A549 treated with DMSO at 1 μM for 4 hours (cell line): ENCODE measurements at places on chromosomes 4 and X. TPM values are rescaled to one million over a fixed set of nuclear protein-coding genes. Genes with fewer than 3 reads are reported as not detected.

The GABRQ gene
- total RNA-seq, result 0.22 to 0.27 TPM (median 0.24 TPM) in 5 replicates

The BCORL1 gene
- 5.6 to 10.3 TPM (median 9.3 TPM) in 5 replicates for total RNA-seq

The DEFB131A gene
- total RNA-seq, result not detected in 5 replicates

The BGN gene
- not detected in 5 replicates for total RNA-seq

The MMGT1 gene
- 16.1 to 20.1 TPM (median 19.0 TPM) in 5 replicates for total RNA-seq

The FRMD7 gene
- not detected in 5 replicates for total RNA-seq

The PCYT1B gene
- total RNA-seq, result 0.05 TPM in 1 of 5 replicates, not detected in the others

The NMU gene
- total RNA-seq, result 0.31 to 0.60 TPM (median 0.56 TPM) in 5 replicates

The RPS6KA6 gene
- 5.2 to 7.6 TPM (median 7.6 TPM) in 5 replicates for total RNA-seq

The PAGE1 gene
- 0.28 to 0.43 TPM in 2 of 5 replicates, not detected in the others for total RNA-seq

The TBX22 gene
- total RNA-seq, result not detected in 5 replicates

The POU3F4 gene
- not detected in 5 replicates for total RNA-seq

The PRSS12 gene
- 0.22 to 0.53 TPM (median 0.41 TPM) in 5 replicates for total RNA-seq

The IBSP gene
- not detected in 5 replicates for total RNA-seq

The FAM133A gene
- total RNA-seq, result 0.69 to 1.1 TPM (median 0.87 TPM) in 5 replicates

The HAND2 gene
- total RNA-seq, result 0.35 to 0.54 TPM (median 0.43 TPM) in 5 replicates

The KLHL15 gene
- 4.9 to 6.3 TPM (median 5.7 TPM) in 5 replicates for total RNA-seq

The RNF150 gene
- 0.26 to 0.57 TPM (median 0.30 TPM) in 5 replicates for total RNA-seq

The HSFX4 gene
- not detected in 5 replicates for total RNA-seq

The TCEAL8 gene
- total RNA-seq, result 24.8 to 38.1 TPM (median 30.7 TPM) in 5 replicates

The SPANXA2 gene
- 0.17 to 0.27 TPM (median 0.26 TPM) in 3 of 5 replicates, not detected in the others for total RNA-seq

The SCRG1 gene
- not detected in 5 replicates for total RNA-seq

The GYG2 gene
- total RNA-seq, result 4.2 to 5.2 TPM (median 4.6 TPM) in 5 replicates

The MAGEA2 gene
- total RNA-seq, result 0.07 to 0.13 TPM (median 0.09 TPM) in 3 of 5 replicates, not detected in the others

The NUDT10 gene
- 0.28 to 0.56 TPM (median 0.45 TPM) in 5 replicates for total RNA-seq

The TLR2 gene
- total RNA-seq, result 0.10 to 0.31 TPM (median 0.28 TPM) in 5 replicates

The CT45A5 gene
- 0.08 to 0.19 TPM in 2 of 5 replicates, not detected in the others for total RNA-seq

The STOX2 gene
- 3.1 to 4.1 TPM (median 3.7 TPM) in 5 replicates for total RNA-seq

The HAUS3 gene
- 6.8 to 8.9 TPM (median 7.9 TPM) in 5 replicates for total RNA-seq
